ENCODE measurements at places on chromosomes 2 and 18.
A peak's percentile ranks its signal among the peaks of the same experiment; 100 is the strongest.

GRCh38 chr2:196489371-196489770 is 150.1 kb upstream of the CCDC150 start:
- DNase-seq = no peak

- DNase-seq = no peak
Measured at GRCh38 chr2:85134255-85134895, 1.2 kb downstream of the TCF7L1 start.

DNA sequence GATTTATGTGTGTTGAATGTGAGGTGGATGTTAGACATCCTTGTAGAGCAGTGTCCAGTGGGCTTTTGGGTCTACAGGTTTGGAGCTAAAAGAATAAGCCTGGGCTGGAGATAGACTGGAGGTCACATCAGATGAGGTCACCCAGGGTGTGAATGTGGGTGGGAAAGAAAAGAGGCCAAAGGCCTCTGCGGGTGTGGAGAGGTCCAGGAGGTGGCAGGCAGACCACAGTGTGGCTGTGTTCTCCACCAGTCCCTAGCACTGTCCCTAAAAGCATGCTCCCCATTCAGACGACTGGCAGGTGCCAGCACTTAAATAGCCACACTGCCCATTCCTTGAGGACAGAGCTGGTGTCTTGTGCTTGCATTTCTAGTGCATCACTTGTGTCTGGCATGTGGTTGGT is 4.1 kb downstream of the ATG4B start:
- no peak for DNase-seq

GRCh38 chr18:22640281-22640842 is 222.6 kb upstream of the CTAGE1 start:
- no peak for DNase-seq

DNA sequence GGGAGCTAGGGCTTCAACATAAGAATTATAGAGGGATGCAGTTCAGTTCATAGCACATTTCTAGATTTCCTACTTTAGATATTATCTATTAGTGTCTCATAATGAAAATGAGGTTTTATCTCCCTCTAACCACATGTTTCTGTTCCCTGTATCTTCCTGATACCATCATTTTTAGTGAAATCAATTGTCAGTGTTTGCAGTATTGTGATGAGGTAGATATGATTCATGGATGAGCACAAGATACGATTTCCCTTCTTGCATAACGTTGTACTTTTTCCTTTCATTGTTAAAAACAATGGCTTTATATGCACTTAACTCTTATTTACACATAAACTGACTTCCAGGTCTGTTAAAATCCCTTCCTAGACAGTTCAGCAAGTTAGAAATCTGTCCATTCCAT is 211.4 kb downstream of the ZBTB7C start:
- no peak for DNase-seq

- no peak for DNase-seq
Measured at GRCh38 chr2:9483107-9483506, 8.8 kb downstream of the IAH1 start.

GRCh38 chr18:52163478-52163877 is 176.5 kb upstream of the DCC start:
- no peak for DNase-seq

- DNase-seq = no peak
Measured at GRCh38 chr2:21535826-21536225, 412.1 kb downstream of the TDRD15 start.

GRCh38 chr2:43155851-43156411 is 70.5 kb downstream of the ZFP36L2 start:
- DNase-seq = no peak

DNA sequence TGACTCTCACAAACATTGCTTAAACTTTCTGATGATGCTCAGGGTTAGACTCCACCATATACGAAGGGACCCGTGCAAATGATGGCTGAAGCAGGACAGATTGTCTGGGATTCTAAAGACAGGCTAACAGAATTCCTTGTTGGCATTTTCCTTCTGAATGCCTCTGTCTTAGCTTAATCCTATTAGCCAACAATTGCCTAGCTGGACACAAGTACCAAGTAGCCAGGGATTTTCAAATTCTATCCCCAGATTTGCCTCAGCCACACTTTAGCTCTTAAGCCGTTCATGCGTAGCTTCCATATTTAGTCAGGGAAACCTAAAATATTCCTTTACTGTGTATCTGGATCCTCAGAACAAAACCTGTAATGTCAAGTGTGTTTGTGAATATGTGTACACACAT is 40.0 kb downstream of the COL4A3 start:
- no peak for DNase-seq

- peak; percentile 68 for DNase-seq
Measured at GRCh38 chr2:200703127-200703925, 108.4 kb upstream of the BZW1 start.

DNA sequence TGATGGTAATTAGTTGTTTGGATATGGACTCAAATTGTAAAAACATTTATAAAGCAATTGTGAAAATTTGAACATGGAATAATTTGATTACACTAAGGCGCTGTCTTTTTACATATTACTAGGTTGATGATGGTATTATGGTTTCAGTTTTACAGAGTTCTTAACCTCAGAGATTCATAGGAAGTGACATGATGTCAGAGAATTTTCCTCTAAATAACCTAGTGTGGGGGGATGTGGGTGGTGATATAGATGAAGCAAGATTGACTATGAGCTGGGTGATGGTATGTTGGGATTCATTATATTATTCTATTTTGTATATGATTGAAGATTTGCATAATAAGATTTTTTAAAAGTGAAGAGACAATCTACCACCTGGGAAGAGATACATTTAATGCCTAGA is 45.9 kb upstream of the ATP5MC3 start:
- DNase-seq = no peak

DNA sequence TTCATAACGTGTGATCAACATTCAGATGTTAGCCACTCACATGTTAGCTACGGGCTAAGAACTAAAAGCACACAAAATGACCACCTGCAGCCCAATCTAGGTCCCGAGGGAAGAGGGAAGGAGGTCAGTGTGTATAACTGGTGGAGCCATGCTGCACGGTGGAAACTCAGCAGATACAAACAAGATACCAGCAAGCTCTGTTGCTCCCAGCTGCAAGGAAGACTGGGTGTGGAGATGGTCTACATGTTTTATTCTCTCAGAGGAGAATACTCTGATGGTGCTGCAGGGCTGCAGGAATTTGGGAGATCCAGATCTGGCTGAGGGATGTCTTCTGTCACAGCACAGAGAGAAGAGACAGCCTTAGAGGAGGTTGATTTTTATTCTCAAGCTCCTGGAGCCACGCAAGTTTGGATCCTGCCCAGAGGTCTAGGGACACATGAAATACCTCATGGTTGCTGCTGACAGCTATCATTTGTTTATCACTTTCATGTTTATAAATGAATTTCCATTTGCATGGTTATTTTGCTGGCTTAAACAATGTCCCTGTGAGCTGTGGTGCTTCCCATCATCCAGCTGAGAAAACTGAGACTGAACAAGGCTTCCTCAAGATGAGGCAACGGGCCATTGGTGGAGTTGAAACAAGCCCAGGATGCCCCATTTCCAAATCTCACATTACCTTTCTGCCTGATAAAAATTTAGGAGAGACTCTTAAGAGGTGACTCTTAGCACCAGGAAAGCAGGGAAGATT is 30.9 kb downstream of the RNF144A start:
- DNase-seq = no peak
